ENCODE measurements at places on chromosomes 6 and 20.
A peak's percentile ranks its signal among the peaks of the same experiment; 100 is the strongest.

- no peak for DNase-seq
Observed at GRCh38 chr20:23301436-23302050, 49.0 kb upstream of the NXT1 start.

DNA sequence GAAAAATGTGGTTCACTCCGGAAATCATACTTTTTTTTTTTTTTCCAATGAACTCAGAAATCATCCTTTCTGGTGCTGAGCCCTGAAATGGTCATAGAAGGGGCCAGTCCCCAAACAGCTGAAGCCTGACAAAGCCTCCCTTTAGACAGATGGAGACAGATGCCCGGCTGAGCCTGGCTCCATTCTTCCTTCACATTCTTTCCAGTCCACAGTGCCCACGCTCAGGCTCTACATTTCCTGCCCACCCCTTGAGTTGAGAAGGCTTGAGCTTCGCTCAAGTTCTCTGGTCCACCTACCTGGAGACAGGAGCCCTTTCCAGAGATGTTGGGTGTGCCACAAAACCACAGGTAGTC, 41.2 kb downstream of the KCNK5 start:
- DNase-seq: no peak

DNA sequence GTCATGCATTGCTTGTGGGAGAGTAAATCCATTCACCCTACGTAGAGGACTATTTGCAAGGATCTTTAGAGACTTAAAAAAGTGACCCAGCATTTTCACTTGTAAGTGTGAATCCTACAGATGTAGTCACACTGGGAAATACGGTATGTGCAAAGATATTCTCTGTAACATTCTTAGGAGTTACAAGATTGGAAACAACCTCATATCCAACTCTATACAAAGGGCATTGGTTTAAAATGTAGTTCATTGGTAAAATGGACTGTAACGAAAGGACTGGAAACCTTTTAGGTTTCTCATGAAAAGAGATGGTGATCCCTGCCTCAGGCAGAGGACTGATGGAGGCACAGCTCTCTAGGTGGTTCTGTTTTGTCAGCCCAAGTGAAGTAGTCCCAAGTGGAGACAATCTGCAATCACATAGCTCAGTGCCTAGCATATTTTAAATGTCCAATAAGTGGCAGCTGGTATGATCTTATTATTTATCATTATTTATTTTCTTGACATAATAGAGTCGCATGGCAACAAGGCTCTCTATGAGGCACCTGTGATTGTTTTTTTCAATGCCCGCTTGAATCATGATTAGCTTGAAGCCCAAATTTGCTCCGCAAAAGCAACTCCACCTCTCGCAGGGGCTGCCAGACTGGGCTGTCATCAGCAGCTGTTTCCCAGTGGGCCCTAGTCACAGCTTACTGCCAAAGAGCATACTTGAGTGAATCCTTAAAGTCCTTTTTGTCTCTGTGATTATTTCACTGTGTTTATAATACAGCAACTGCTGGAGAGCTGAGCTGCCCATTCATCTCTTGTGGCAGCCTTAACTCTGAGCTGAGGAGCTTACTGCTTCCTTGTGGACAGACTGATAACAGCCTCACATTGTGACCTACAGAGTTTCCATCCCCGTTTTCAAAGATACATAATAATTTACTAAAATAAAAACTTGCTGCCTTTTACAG, 19.8 kb upstream of the ENPP1 start:
- DNase-seq: peak; percentile 24

DNA sequence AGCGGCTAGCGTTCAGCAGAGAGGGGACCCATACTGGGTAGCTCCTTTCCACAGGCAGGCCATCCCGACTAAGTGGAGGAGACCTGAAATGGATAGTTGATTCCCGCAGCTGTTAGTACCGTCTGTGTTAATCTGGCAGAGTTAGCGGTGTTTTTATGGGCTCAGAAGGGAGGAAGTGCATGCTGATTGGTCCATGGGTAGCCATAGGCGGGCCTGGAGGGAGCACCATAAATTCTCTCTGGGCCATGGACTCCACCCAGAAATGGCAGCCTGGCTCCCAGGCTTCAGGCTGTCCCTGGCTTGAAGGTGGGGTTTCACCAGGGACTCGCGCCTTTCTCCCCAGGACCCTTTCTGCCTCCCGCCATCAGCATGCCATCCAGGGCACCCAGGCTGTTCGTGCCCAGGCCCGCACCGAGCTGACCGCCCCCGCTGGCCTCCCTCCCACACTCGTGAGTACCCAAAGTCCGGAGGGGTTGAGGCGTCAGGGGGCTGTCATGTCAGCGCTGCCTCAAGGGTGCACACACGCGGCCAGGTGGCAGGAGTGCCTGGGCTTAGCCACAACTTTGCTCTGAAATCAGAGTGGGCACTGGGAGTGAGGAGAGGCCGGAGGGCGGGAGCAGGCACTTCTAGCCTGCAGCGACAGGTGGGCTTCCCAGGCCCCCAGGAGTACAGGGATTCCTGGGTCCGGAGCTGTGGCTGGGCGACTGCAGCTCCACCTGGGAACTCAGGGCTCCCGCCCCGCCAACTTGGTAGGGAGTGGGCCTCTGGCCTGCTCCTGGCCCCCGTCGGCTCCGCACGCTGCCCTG, 694.3 kb upstream of the FLRT3 start:
- DNase-seq: no peak

GRCh38 chr6:164870164-164870563, 439.2 kb downstream of the C6orf118 start:
- DNase-seq: no peak

- no peak for DNase-seq
Observed at GRCh38 chr6:88163616-88164015, 2.5 kb downstream of the CNR1 start.

DNA sequence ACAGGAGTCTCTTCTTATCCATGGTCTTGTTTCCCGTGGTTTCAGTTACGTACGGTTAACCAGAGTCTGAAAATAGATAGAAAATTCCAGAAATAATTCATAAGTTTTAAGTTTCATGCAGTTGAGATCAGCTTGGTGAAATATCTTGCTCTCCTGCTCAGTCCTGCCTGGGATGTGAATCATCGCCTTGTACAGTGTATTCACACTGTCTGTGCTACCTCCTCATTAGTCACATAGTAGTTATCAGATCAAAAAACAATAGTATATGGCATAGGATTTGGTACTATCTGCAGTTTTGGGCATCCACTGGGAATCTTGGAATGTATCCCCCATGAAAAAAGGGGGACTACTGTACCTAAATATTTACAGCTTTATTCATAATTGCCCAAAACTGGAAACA, 22.7 kb upstream of the MOCS1 start:
- DNase-seq: no peak

GRCh38 chr6:42453654-42454427, 2.1 kb upstream of the TRERF1 start:
- no peak for DNase-seq

- no peak for DNase-seq
Observed at GRCh38 chr20:38547288-38548085, 33.5 kb upstream of the ADIG start.

DNA sequence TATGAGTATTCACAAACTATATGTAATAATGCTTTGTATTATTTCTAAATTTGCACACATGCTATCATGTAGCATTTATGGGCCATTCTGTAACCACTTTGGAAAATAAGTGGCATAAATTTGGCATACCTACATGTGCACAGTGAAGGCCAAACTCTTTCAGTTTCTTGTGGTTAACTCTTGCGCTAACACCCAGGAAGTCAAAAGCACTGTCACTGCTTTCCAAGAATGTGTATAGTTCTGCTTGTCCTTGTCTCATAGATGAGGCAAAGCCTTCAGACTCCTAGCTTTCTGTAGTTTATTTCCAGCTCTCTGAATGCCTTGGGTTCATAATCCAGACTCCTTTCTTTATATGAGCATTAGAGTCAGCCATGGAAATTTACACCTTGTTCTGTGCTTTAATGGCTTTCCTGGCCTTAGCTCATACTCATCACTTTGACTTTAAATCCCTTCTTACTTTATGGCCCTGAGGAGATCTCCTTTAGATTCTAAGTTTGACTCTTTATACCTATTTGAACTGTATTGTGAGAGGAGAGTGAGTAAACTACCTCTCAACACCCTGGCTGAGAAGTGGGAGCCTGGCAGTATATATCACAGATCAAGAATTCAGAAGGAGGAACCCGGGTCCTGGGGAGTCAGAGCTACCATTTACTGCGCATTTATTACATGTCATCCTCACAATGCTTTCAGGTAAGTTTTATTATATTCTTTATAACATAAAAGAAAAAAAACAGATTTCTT, 949 bp upstream of the SLC17A3 start:
- DNase-seq: no peak

DNA sequence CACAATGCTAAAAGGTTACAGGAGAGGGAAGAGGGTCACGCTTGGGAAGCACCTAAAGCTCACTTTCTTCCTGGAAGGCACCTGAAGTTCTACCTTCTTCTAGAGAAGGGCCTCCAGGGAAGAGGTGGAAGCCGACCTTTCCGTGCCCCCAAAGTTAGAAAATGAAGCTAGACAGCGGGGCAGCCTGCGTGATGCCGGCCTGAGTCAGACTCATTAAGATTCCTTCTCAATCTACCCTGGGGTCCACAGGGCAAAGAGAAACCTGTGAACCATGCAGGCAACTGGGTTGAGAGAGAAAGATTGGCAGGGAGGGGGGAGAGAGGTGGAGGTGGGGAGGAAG, 54.8 kb upstream of the CCDC167 start:
- no peak for DNase-seq

DNA sequence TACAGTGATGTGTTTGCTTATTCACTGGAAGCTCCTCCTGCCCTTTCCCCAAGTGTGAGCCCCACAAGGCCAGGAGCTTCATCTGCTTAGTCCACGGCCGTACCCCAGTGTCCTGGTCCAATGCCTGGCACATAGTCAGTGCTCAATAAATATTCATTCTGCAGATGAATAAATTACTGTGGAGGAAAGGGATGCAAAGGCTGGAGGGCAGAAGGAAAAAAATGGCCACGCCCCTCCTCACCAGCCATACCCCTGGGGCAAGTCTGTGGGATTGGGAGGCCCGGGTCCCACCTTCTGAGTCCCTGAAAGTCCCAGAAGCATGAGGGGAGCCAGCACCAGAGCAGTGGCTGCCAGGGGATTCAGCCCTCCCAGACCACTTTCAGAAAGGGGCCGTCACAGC, 65.5 kb downstream of the GRM4 start:
- no peak for DNase-seq

- no peak for DNase-seq
Observed at GRCh38 chr20:3863317-3863716, 16.7 kb downstream of the MAVS start.

DNA sequence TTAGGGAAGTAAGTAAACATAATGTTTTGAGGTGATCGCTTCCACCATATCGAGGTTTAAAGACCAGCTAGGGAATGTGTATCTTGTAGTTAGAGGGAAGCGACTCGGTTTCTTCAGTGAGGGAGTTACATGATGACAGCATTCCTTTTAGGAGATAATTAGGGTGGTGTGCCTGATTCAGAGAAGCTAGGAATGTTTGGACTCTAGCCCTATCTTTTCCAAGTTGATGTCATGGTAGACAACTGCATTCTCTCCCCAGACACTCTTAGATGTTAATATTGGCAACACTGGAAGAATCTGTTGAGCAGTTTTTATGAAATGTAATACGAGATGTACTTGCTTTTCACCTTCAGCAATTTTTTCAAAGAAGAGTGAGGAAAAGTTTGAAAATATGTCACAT, 12.9 kb upstream of the HIVEP1 start:
- DNase-seq: no peak

- no peak for DNase-seq
Observed at GRCh38 chr6:137269803-137270202, 50.6 kb upstream of the IFNGR1 start.

GRCh38 chr6:4366635-4367395, 231.4 kb upstream of the ECI2 start:
- DNase-seq: no peak

All from COLO829 (cell line).